ENCODE measurements at places on chromosomes 6 and 20. TPM values are rescaled to one million over a fixed set of nuclear protein-coding genes. Genes with fewer than 3 reads are reported as not detected.

Gene CALHM4
- total RNA-seq, result not detected

Gene HUS1B
- not detected for total RNA-seq

Gene MPIG6B
- not detected for total RNA-seq

Gene TFAP2B
- total RNA-seq, result not detected

Gene C20orf141
- not detected for total RNA-seq

Gene TMEM244
- total RNA-seq, result not detected

Gene CRIP3
- not detected for total RNA-seq

Gene SCP2D1
- total RNA-seq, result not detected

Gene MLN
- not detected for total RNA-seq

Gene MICB
- 60.0 TPM for total RNA-seq

Gene LAMP5
- not detected for total RNA-seq

Gene NRN1
- total RNA-seq, result 20.6 TPM

Gene CDH4
- not detected for total RNA-seq

Gene PRL
- not detected for total RNA-seq

Gene LRP11
- 55.7 TPM for total RNA-seq

Gene TAP1
- total RNA-seq, result 92.8 TPM

Gene HDGFL1
- not detected for total RNA-seq

Gene ZNF334
- 0.11 TPM for total RNA-seq

Gene HSPA1A
- 214 TPM for total RNA-seq

Gene COL9A3
- total RNA-seq, result not detected
